IMR-90 (cell line): ENCODE measurements at places on chromosomes 6 and 20. TPM values are rescaled to one million over a fixed set of nuclear protein-coding genes. Genes with fewer than 3 reads are reported as not detected.

- H3K27ac ChIP-seq = no peak overlapping the region
- H3K4me1 ChIP-seq = peaks cover 3% of the 10 kb centered on the region; the same call in 1 of the 2 replicates
- H3K4me3 ChIP-seq = no peak overlapping the region
- no peak for DNase-seq
Observed at GRCh38 chr6:128478230-128479047, 42.0 kb downstream of the PTPRK start.

DNA sequence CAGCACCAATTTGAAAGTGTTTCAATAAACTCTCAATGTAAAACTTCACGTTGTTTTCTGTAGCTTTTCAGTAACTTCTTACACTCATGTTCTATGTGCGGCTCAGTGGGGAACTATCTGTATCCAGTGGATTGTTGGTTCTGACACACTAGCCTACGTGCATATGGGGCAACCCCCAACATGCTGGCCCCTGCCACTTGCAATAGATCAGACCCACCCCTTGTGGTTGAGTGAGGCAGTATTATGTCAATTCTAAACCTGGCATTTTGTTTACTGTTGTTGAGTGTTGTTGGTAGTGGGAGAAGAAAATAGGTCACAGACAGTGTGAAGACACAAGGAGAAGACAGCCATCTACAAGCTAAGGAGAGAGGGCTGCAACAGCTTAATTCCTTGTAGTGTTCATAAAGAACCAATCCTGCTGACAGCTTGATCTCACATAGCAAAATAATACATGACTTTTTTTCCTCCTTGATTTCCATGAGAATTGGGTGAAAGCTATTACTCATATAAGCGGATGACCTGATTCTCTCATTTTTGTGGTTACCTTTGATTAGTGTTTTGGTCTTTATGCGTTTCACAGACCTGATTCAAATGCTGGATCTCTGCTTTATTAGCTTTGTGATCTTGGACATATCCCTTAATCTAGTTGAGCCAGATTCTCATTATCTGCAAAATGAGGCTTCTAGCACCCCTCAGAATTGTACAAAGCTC lies 320.4 kb downstream of the LAMA2 start:
- no peak overlapping the region for H3K27ac ChIP-seq
- no peak overlapping the region for H3K4me3 ChIP-seq
- H3K36me3 ChIP-seq = no peaks in the 10 kb centered on the region
- no peak for DNase-seq
- H3K27me3 ChIP-seq = peaks cover 3% of the 10 kb centered on the region

- no peak for DNase-seq
- no peak overlapping the region for H3K4me3 ChIP-seq
- no peaks in the 10 kb centered on the region for H3K27me3 ChIP-seq
- no peaks in the 10 kb centered on the region for H3K4me1 ChIP-seq
Observed at GRCh38 chr20:42604998-42605956, 584.4 kb downstream of the PTPRT start.

DNA sequence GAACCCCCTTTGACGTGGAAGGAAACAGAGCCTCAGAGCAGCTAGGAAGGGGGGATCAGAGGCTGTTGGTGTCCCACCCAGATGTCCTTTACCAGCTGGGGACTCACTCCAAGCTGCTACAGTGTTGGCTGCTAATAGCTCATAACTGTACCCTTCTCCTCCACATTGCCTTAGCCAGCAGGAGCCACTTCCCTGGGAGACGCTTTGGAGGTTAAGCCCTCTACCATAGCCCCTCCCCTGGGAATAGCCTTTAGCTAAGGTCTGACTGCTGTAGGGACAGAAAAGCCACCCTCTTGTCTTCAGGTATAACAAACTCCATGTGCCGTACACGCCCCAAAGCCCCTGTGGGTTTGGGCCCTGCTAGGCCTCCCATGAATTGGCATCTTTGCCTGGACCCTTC lies 238.6 kb downstream of the LRFN2 start:
- no peaks in the 10 kb centered on the region for H3K4me1 ChIP-seq
- no peak overlapping the region for H3K27ac ChIP-seq
- DNase-seq = no peak
- no peaks in the 10 kb centered on the region for H3K27me3 ChIP-seq

DNA sequence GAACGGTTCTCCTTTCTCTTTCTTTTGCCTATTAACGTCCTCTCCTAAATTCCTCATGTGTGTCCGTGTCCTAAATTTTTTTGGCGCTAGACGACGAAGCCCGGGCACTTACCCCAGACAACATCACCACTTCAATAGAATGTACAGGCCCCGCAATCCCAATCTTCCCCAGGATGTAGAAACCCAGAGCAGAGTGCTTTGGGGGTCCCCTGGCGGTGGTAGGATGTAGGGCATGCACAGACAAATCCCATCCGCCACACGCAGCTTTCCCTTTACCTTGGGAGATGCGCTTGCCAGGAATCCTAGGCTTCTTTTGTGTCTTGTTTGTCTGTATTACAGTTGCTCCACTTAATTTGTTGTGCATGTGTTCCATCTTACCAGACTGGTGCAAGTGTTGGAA lies 417.3 kb upstream of the ARID1B start:
- H3K36me3 ChIP-seq = no peaks in the 10 kb centered on the region
- no peaks in the 10 kb centered on the region for H3K4me1 ChIP-seq
- DNase-seq = no peak
- H3K27me3 ChIP-seq = no peaks in the 10 kb centered on the region
- H3K4me3 ChIP-seq = no peak overlapping the region

DNA sequence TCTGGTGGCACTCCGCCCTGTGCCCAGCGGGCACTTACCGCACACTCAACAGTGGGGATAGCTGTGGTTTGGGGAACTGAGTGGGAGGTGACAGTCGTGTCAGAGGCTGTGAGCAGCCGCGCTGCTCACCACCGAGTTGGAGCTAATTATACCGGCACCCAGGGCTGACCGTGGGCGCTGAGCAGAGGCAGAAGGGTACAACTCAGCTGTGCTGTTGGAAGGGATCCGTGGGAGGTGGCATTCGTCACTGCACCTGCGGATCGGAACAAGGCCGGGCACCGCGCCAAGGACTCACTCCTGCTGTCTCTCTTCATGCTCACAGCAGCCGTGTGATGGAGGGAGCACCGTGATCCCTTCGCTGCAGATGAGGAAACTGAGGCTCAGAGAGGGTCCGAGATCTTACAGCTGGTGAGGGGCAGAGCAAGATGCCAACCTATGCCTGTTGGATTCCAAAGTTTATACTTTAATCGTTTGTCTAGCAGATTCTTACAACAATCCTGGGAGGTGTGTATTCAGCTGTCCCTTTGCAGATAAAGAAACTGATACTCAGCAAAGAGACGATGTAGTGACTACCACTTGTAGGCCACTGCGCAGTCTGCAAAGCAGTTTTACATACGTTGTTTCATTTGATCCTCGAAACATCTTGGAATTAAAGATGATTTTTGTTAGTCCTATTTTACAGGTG lies 713 bp upstream of the ELMO2 start:
- no peaks in the 10 kb centered on the region; the same call in 1 of the 2 replicates for H3K27me3 ChIP-seq
- peak overlapping the region; percentile 48 for H3K4me3 ChIP-seq
- peaks cover 12% of the 10 kb centered on the region for H3K4me1 ChIP-seq
- DNase-seq = peak; percentile 15

- H3K4me3 ChIP-seq = no peak overlapping the region
- no peaks in the 10 kb centered on the region for H3K27me3 ChIP-seq
Observed at GRCh38 chr6:110201151-110201884, 21.1 kb downstream of the CDC40 start.

- H3K4me1 ChIP-seq = no peaks in the 10 kb centered on the region
- H3K27me3 ChIP-seq = peaks cover 16% of the 10 kb centered on the region
- no peak overlapping the region for H3K27ac ChIP-seq
- no peaks in the 10 kb centered on the region for H3K36me3 ChIP-seq
- no peak overlapping the region for H3K4me3 ChIP-seq
- no peak for DNase-seq
Observed at GRCh38 chr6:34485321-34486060, 19.6 kb downstream of the PACSIN1 start.

GRCh38 chr6:13217206-13217905 lies 111.0 kb downstream of the TBC1D7 start:
- DNase-seq = peak; percentile 34
- no peak overlapping the region for H3K4me3 ChIP-seq
- no peak overlapping the region for H3K27ac ChIP-seq

- H3K4me3 ChIP-seq = no peak overlapping the region
- H3K4me1 ChIP-seq = no peaks in the 10 kb centered on the region
- H3K27ac ChIP-seq = no peak overlapping the region
- no peak for DNase-seq
- H3K27me3 ChIP-seq = no peaks in the 10 kb centered on the region
Observed at GRCh38 chr20:56121850-56122249, 116.5 kb upstream of the CBLN4 start.

GRCh38 chr6:135722679-135723078 lies 128.8 kb upstream of the PDE7B start:
- no peaks in the 10 kb centered on the region for H3K36me3 ChIP-seq
- peak overlapping the region; percentile 56 for H3K27ac ChIP-seq
- peaks cover 4% of the 10 kb centered on the region for H3K4me1 ChIP-seq
- H3K4me3 ChIP-seq = peak overlapping the region; percentile 2; the same call in 1 of the 2 replicates

Gene FAM83C
- not detected in 2 replicates for total RNA-seq

Gene SPEF1
- under 0.01 TPM in 1 of 2 replicates, not detected in the other for total RNA-seq

Gene PTGIS
- 1.1 and 1.6 TPM in 2 replicates for total RNA-seq

Gene LY6G5B
- total RNA-seq = 1.9 and 2.2 TPM in 2 replicates

Gene PCK1
- not detected in 2 replicates for total RNA-seq

Gene VGLL2
- total RNA-seq = not detected in 2 replicates

Gene NKX2-4
- total RNA-seq = not detected in 2 replicates

Gene LGSN
- not detected in 2 replicates for total RNA-seq

Gene PTCRA
- not detected in 2 replicates for total RNA-seq

Gene SLC22A7
- total RNA-seq = not detected in 2 replicates
